Glomerular endothelial cell (primary cell): ENCODE measurements at places on chromosomes 1 and 21. TPM values are rescaled to one million over a fixed set of nuclear protein-coding genes. Genes with fewer than 3 reads are reported as not detected.

Gene CD1B
- not detected in 2 replicates for total RNA-seq

Gene TEX38
- not detected in 2 replicates for total RNA-seq

Gene GPR37L1
- 0.06 TPM in 1 of 2 replicates, not detected in the other for total RNA-seq

Gene SEC16B
- 1.5 and 1.6 TPM in 2 replicates for total RNA-seq

Gene BLACAT1
- not detected in 2 replicates for total RNA-seq

DNA sequence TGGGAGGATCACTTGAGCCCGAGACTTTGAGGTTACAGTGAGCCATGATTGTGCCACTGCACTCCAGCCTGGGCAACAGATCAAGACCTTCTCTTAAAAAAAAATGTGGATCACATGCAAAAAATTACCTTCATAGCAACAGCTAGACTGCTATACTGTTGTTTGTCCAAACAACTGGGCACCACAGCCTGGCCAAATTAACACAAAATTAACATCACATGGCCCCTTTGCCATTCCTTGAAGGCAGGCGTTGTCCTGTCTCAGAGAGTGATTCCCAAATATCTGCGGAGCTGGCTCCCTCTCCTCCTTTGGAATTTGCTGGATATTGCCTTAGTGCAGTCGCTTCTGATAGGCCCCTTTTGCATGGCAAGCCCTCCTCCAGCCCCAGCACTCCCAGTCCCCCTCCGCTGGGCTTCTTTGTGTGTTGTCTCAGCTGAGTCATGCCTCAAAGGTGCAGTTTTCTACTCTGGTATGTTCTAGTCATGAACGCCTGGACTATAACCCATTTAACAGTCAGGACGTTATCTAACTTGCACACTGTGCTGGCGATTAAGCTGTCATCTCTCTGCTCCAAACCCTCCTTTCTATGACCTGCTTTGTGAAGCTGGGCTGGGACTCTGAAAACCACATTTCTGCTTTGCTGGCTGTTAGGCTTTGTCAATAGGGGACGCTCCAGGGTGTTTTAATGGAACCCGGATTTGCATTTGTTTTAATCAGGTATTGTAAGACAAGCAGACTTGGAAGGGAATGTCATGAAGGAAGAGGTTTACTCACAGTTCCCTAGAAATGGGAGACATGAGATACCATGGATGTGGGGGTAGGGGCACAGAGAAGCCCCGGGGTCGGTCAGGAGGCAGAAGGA lies 20.1 kb upstream of the HPCAL4 start:
- DNase-seq: no peak

DNA sequence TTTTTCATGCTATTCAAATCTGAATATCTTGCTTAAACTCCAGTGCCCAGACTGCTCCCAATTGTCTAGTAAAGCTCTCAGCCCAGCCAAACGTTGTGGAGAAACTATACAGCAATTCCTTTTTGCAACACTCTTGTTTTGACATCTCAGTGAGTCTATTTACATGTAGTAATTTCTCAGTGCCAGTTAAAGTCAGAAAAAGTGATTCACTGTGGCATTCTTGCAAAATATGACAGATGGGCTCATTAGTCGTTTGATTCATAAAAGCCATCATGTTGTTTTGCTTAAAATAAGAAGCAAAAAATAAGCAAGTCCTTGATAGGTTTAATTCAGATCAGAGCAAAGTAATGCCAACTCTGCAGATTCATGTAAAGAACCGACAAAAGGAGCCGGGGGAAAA lies 20.7 kb upstream of the TMPRSS15 start:
- no peak for DNase-seq

DNA sequence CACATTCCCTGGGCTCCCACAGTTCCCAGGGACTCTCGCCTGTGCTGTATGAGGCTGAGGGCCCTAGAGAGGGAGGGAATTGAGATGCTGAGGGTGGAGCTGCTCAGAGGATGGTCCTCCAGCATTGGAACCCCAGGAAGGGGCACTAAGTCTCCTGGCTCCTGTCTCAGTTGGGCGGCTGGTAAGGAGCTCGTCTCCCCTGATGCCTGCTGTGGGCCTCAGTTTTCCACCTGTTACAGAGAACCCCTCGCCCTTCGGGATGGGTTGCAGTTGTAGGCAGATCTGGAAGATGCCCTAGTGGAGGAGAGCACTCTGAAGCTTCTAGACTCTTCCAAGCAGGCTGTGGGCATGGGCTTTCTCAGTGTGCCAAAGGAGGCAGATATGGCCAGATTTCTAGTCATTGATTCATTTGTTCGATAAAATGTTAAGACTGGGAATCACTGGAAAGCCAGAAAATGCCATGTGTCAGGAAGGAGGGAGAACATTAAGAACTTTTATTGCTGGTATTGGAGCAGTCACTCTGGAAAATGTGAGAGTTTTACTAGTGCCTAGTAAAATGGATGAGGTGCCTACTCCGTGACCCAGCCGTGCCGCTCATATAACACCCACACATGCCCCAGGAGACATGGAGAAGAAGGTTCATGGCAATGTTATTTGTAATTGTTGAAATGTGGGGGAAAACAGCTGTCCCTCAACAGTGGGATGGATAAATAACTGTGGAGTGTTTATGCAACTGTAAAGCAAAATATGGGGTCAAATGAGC lies 828 bp upstream of the MYBPH start:
- DNase-seq: no peak

DNA sequence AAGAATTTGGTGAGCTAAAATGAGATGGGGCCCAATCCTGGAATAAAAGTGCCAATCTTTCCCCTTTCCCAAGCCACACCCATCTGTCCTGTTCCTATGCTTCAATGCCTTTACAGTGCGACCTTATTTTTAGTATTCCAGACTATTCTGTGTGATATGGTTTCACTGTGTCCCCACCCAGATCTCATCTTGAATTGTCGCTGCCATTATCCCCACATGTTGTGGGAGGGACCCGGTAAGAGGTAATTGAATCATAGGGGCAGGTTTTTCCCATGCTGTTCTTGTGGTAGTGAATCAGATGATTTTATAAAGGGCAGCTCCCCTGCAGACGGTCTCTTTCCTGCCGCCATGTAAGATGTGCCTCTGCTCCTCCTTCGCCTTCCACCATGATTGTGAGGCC lies 129.3 kb upstream of the KIF26B start:
- no peak for DNase-seq

DNA sequence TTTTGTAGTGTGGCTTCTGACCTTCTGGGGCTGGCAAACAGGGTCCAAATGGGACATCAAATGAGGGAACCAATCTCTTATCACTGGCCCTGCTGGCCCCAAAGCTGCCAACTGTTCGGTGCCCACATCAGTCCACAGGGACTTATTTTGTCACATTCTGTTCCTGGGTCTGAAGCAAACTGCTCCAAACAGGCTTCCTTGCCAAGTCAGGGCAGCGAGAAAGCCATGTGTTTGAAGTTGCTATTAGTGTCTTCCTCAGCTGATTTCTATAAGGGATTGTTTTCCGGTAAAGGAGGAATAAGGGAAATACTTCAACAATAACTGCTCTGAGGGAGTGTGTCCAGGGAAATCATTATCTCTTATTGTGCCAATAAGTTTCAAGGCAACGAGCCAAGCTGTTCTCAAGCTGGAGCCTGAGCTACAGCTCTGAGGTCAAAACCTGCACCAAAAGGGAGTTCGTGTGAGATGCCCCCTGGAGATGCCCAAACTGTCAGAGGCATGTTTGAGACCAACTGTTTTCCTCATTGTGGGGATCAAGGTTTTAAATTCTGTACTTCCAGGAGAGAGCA lies 381.4 kb upstream of the PROX1 start:
- DNase-seq: no peak

DNA sequence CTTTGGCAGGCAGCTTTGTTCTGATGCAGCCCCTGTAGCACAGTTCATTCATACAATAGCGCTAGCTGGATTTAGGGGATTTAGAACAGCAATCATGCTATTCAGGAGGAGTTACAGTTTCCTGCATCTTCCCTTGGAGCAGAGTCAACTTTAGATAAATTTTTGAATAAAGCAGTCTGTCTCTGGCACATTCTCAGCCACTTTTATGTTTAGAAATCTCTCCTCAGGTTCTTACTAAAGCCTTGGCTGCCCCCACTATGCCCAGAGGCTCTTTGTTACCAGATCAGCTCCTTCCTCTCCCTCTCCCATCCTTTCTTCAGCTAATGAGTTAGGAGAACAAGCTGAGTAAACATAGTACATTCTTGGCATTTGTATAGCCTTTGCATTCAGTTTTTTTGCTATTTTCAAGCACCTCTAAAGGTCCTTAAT lies 17.0 kb upstream of the PIGC start:
- no peak for DNase-seq

DNA sequence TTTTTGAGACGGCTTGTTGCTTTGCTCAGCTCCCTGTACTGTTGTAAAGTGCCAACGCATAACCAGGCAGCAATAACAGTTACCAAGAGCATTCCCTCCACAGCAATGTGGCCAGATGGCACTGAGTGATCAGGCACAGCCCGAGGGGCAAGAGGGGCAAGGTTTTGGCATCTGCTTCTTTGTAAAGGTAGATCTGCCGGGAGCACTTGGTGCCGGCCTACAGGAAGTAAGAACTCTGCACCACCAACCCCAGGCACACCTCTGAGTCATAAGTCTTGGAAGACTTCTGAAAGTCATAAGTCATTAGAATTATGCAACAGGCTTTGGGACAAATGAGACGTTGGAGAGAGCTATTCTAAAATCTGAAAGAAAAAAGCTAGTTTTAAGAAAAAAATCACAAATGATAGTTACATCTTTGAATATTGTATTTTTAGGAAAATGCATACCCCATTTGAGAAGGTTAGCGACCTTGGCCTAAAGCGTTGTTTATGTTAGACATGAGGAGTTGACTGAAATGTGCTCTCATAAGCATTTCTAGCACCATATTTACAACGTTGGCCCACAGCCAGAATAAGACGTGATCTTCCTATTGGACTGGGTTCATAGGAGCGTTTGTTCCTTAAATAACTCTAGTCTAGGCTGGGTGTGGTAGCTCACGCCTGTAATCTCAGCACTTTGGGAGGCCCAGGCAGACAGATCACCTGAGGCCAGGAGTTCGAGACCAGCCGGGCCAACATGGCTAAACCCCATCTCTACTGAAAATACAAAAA lies 37.7 kb upstream of the MAP10 start:
- DNase-seq: no peak
